AG04450 (cell line): ENCODE measurements at places on chromosomes 3 and 15.

DNA sequence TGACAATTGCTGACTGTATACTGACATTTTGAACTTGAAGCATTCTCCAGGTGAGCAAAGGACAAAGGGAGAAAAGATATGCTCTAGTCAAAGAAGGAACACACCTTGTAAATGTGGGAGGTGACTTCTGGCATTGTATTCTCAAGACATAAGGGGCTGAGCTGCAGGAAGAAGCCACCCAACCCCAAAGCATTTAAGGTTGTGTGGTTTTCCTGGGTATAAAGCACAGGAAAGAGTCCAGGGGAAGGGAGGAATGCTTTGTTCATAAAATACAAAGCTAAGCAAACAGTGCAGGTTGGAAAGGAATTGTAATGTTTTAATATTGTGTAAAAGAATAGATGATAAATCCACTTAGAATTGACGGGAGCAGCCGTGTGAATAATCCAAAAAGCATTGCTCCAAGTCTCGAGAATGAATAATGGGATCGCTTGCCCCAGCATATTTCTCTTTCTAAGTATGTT, 102.4 kb upstream of the LRIG1 start:
- no peak for DNase-seq

- DNase-seq, result peak; percentile 72
Measured at GRCh38 chr15:25790000-25790660, 73.0 kb downstream of the ATP10A start.

GRCh38 chr3:28646435-28646834, 297.8 kb upstream of the AZI2 start:
- DNase-seq, result no peak

DNA sequence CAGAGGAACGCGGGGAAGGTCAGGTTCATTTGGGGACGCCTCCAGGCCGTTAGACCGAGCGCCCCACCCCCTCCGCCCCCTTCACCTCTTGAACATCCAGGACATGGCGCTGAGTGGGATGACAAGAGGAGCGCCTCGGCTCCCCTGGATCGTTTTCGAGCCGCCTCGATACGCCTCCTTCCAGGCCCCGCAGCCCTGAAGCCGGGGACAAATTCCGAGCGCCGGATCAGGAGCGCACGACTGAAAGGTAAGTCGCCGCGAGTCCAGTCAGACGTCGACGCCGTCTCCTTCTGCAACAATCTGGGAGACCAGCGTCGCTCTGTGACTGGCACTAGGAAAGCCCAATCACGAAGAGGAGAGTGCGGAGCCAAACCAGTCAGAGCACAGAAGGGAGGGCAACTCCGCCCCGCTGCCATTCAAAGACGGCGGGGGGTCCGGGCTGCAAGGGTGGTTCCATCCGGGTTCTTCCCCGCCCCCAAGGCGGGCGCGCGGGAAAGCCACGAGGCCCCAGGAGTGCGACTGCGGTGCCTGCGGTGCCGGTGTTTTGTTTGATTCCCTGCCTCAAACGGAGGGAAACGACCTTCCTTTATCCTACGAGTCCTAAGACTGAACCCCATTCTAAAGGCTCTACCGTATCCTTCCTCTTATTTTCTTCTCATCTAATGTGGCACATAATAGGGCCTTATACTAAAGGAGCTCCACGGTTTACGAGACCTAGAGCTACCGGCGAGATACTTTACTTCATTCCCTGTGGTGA, at the start of gene HLTF:
HLTF (minus strand) TSS at position 302 of the 757 bp plus-strand sequence; CDS start at position 105, 197 bp downstream.
- DNase-seq, result peak; percentile 97

DNA sequence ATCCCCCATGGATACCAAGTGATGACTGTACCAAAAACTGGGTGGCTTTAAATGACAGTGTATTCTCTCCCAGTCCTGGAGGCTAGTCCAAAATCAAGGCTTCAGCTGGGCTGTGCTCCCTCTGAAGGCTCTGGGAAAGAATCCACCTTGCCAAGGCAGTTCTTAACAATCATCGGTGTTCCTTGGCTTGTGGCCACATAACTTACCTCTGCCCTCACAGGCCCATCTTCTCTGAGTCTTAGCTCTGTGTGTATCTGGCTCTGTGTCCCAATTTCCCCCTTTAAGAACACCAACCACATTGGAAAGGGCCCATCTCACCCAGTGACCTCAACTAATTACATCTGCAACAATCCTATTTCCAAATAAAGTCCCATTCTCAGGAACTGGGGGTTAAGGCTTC, 503.0 kb upstream of the PROK2 start:
- DNase-seq, result no peak

DNA sequence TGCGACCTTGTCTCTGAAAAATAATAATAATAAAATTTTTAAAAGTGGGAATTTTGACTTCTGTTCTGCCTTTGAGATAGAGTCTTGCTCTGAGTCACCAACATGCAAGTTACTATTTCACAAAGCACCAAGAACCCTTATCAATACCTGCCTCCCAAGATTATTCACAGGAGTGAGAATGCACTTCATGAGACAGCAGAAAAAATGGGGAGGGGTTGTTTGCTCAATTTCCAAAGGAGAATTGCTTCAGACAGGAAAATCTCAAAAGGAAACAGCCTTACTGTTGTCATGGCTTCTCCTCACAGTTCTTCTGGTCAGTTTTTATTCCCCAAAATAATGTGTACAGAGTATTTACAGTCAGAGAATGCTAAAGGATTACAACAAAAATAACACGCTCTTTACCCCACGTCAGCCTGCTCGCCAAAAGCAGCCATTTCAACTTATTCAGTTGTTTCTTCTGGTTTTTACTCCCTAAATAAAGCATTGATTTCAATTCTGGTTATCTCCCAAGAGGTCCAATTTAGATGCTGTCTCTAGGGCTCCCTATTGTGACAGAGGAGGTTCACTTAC, 89.0 kb downstream of the PPCDC start:
- no peak for DNase-seq

GRCh38 chr3:170220871-170221270, 1.4 kb upstream of the PRKCI start:
- no peak for DNase-seq

DNA sequence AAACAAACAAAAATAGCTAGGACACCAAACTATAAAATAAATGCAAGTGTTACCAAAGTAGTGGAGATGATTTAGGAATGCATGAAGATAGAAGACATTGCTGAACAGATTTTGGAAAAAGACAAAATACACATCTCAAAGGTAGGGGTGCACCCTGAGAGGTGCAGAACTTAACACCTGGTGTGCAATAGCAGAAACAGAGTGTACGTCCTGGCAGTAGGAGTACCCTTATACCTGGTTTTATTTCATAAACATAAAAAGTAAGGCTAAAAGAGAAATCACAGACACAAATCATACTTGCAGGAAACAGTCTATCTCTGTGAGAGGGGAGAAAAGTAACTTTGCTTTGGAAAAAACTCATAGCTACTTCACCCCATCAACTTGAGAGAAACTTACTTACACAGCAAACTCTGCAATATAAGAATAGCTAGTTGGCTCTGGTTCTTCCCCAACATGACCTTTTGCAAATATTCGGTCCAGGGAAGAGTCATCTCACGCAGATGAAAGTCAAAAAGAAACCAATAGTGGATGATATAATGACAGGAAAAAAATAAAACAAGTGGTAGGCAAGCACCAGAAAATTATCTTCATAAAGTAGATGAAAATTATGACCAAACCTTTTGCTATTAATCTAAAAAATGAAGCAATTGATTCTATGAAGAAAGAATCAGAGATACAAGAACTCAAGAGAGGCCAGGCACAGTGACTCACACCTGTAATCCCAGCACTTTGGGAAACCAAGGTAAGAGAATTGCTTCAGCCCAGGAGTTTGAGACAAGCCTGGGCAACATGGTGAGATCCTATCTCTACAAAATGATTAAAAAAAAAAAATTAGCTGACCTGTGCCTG, 108.9 kb upstream of the BNIP2 start:
- no peak for DNase-seq

- DNase-seq, result no peak
Measured at GRCh38 chr15:78732634-78733033, 78.6 kb downstream of the ADAMTS7 start.

- DNase-seq, result no peak
Measured at GRCh38 chr15:68653031-68653635, 74.3 kb downstream of the CORO2B start.

DNA sequence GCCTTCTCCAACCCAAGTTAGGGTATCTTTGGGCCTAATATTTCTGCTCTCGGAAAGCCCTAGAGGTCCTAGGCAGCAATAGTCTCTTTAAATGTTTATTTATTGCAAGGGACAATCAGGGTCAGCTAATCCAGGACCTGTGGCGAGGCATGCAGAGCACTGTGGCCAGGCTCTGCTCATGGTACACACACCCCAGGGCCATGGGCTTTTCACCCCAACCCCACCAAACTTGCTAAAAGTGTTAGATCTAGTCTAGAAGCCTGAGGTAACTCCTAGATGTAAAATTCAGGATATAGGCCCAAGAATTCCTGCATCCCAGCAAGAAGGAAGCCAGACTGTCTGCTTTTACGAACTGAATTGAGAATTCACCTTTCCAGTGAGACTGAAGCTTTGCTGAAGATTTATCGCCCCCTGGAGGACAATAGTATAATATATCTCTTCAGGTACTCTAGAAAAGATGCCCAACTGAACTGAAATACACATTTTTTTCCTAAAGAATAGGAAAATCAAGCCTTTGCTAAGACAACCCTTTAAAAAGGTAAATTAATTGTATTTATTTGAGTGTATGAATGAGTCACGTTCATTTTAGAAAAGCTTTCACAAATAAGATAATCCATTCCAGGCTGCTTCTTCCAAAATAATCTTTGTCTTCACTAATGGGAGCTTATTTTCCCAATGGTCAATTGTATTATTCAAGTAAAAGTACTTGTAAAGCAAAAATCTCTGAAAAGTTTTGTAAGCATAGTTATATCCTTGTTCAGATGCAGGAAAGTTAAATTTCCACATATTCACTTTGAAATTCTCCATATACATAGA, 89.8 kb downstream of the LRRC3B start:
- no peak for DNase-seq

- DNase-seq, result no peak
Measured at GRCh38 chr3:138620431-138620830, 11.9 kb downstream of the FAIM start.

DNA sequence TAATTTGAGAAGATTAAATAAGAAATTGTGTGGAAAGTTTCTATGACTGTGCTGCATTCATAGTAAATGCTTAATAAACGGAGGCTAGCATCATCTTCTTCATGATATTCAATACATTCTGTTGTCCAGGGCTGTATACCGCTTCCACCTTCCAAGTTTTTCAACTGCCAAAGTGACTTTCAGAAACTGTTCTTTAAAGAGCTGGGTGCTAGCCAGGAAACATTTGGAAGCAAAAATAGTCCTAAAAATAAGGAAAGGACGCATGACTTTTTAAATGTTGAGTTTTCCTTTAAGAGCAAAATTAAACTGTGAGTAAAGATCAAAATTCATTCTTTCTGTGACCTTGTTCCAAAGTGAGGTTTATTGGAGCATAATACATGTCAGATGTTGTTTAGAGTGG, 9.4 kb upstream of the ERC2 start:
- no peak for DNase-seq

- no peak for DNase-seq
Measured at GRCh38 chr15:70504299-70504951, 258.9 kb downstream of the UACA start.

GRCh38 chr3:177322881-177323280, 125.6 kb upstream of the TBL1XR1 start:
- no peak for DNase-seq

GRCh38 chr3:197462808-197463207, 93.0 kb downstream of the BDH1 start:
- no peak for DNase-seq

- DNase-seq, result no peak
Measured at GRCh38 chr15:92059036-92059970, 205.8 kb downstream of the SLCO3A1 start.

DNA sequence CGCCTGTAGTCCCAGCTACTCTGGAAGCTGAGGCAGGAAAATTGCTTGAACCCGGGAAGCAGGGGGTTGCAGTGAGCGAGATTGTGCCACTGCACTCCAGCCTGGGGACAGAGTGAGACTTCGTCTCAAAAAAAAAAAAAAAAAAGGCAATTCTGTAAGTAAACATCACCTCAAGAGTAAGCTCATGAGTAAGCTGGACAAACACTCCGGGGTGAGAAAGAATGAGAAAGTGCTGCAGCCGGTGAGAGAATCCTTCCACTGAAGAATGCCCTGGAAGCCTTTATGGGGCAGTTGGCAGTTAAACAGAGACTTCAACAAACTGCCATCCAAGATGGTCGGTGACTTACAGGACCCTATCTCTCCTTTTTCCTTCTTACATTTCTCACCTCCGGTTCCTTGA, 47.5 kb downstream of the FEZF2 start:
- no peak for DNase-seq

DNA sequence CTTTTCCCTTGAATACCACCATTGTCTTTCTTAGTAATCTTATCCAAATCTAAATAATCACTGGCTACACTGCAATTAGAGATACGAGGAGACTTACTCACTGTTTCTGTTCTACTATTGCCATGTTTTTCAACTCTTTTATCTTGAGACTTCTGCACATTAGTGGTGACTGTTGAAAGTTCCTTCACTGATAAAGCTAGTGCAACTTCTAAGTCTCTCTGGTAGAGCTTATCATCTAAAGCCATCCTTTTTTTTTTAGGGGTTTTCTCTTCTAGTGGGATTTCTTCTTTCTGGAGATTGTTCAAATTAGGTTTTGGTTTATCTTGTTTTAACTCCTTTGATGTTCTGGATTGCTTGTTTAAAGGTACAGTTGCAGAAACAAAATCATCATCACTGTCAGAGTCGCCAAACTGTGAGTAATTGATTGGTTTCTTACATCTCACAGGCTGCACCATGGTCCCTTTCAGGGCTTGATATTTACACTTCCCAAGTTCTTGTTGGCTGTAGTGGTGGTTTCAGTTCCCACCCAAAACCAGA, 37.7 kb downstream of the NCK1 start:
- DNase-seq, result no peak

GRCh38 chr3:169171739-169172138, 491.8 kb downstream of the MECOM start:
- DNase-seq, result no peak

- DNase-seq, result peak; percentile 39
Measured at GRCh38 chr3:166446291-166446690, 609.1 kb upstream of the BCHE start.
